ENCODE measurements at places on chromosomes 16 and 17. TPM values are rescaled to one million over a fixed set of nuclear protein-coding genes. Genes with fewer than 3 reads are reported as not detected.
A peak's percentile ranks its signal among the peaks of the same experiment; 100 is the strongest.

GRCh38 chr17:71111460-71111859 lies 942.1 kb downstream of the KCNJ2 start:
- DNase-seq = no peak

DNA sequence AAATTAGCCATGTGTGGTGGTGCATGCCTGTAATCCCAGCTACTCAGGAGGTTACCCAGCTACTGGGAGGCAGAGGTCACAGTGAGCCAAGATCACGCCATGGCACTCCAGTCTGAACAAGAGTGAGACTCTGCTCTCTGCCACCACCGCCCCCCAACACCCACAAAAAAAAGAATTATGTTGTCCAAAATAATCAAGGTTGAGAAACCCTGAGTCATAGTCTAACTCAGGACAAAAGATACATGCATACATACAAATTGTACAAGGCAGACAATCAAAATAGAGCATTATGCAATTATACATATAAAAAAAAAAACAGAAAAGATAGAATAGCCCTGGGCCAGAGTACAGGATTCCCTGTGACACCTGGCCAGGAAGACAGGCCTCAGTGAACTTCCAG lies 6.6 kb upstream of the KPNB1 start:
- no peak for DNase-seq

DNA sequence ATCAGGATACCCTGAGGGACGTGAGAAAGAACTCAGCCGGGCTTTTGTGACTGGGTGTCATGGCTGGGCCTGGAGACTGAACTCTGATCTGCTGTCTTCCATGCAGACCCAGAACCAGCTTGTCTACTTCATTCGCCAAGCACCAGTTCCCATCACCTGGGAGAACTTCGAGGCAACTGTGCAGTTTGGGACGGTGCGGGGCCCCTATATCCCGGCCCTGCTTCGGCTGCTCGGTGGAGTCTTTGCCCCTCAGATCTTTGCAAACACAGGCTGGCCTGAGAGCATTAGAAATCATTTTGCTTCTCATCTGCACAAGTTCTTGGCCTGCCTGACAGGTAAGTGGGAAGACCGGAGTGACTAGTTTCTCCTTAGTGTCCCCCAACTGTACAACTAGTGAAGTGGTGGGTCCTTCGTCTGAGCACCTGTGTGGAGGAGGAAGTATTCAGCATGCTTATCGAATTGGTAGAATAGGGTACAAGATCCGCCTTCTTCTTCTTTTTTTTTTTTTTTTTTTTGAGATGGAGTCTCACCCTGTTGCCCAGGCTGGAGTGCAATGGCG lies 15.5 kb downstream of the DNAH2 start:
- DNase-seq = no peak

DNA sequence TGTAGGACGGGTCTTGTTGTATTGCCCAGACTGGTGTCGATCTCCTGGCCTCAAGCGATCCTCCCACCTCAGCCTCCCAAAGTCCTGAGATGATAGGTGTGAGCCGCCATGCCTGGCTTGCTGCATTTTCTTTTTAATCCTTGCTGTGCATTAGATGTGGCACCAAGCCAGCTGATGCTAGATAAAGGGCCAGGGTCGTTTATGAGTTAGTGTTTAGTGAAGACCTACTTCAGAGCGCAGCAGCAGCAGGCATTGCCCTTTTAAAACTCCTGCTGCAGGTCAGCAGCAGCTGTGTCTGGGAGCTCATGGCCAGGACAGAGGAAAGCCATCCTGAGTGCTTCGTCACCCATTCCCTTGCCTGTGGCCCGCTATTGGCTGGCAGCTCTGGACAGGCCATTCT lies 237.3 kb downstream of the CCDC182 start:
- DNase-seq = no peak

GRCh38 chr17:49358641-49359247 lies 3.3 kb downstream of the ZNF652 start:
- DNase-seq = no peak

- DNase-seq = no peak
These were observed 134.2 kb downstream of the ABCC1 start for GRCh38 chr16:16083421-16084156.

DNA sequence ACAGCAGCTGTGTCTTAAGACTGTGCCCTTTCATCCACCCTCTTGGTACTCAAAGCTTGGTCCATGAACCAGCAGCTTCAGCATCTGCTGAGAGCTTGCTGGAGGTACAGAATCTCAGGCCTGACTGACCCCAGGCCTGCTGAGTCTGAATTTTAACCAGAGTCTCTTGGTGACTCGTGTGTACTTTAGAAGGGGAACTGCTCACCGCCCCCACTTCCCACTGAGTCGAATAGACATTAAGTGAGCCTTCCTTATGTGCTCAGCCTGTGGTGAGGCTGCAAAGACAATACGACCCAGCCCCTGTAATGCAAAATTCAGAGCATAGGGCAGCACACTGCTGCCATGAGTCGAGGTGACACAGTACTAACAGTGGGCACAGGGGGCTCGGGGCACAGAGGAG lies 662.8 kb downstream of the WWOX start:
- DNase-seq = no peak

KRTAP17-1 gene
- total RNA-seq = not detected

GRCh38 chr17:77432742-77433141 lies 292.0 kb downstream of the SEC14L1 start:
- no peak for DNase-seq

DNA sequence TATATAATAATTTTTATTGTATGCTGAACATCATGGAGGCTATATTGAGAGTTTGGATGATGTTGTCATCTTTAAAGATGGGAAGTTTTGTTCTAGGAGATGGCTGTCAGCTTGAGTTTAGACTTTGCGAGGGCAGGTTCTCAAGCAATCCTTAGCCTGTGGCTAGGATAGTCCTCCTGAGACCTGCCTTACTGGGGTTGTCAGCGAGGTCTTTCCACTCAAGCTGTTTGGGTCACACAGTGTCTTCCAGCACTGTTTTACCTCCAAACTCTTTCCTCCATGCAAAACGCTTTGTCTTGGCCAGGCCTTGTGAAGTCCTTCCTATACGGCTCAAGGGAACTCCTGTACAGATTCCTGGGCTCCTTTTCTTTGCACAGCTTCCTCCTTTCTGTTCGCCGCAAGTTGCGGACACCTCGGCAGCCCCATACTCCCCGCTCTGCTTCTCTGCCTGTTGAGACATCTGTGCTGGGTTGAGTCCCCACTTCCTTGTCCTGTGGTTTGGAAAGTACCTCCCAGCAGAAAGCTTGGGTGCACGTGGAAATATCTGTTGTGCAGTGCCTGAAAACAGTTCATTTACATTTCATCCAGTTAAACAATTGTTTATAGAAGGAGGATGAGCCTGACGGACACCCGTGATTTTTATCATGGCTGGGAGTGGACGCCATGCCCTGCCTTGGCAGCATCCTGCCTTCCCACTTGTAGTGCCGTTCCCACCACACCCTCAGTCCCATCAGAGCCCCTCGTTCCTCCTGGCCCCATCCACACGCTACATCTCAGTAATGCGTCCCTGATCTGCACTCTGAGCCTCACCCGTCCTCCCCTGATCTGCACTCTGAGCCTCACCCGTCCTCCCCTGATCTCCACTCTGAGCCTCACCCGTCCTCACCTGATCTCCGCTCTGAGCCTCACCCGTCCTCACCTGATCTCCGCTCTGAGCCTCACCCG lies 55.0 kb upstream of the CBFA2T3 start:
- peak; percentile 81 for DNase-seq

- no peak for DNase-seq
These were observed 10.0 kb upstream of the TCAP start for GRCh38 chr17:39655105-39655504.

GRCh38 chr16:23317266-23317661 lies 15.2 kb downstream of the SCNN1B start:
- peak; percentile 80 for DNase-seq

- DNase-seq = no peak
These were observed 3.9 kb upstream of the TRIM25 start for GRCh38 chr17:56917559-56918296.

DNA sequence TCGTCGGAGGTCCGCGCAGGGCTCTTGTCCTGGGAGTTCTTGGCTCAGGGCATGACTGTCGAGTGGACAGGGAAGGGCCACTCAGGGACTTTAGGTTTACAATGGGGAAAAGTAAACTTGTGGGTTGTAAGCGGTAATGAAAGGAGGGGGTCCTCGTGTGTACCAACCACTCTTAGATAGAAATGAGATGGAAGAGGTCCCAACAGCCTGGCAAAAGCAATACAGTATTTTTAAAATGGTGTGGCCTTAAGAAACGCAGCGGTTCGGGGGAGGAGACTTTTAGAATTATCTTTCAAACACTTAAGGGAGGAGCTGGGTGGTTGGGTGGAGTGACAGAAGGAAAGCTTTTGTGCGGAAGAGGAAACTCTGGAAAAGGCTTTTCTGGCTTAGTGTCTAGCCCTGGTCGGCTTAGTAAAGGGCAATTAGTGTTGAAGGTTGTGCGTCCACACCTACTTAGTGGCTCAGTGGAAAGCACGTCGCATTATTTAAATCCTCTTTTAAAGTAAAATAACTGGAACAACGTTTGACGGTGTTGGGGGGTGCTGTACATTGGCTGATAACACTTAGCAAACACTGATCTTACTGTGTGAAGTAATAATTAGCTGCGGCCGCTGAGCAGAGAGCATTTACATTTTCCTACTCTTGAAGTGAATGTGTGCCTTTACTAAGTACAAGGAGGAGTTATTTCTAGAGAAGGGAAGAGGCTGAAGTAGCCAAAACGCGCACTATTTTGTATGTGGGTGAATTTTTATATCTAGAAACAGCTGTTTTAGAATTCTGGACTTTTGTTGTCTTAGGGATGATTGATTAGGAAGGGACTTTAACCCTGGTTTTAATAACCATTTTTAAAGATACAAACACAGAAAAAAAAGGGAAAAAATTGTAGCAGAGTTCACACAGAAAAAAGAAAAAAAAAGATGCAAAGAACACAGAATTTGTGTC lies 1.0 kb downstream of the WSB1 start:
- no peak for DNase-seq

- no peak for DNase-seq
These were observed 78.3 kb upstream of the RPL38 start for GRCh38 chr17:74125156-74125555.

DNA sequence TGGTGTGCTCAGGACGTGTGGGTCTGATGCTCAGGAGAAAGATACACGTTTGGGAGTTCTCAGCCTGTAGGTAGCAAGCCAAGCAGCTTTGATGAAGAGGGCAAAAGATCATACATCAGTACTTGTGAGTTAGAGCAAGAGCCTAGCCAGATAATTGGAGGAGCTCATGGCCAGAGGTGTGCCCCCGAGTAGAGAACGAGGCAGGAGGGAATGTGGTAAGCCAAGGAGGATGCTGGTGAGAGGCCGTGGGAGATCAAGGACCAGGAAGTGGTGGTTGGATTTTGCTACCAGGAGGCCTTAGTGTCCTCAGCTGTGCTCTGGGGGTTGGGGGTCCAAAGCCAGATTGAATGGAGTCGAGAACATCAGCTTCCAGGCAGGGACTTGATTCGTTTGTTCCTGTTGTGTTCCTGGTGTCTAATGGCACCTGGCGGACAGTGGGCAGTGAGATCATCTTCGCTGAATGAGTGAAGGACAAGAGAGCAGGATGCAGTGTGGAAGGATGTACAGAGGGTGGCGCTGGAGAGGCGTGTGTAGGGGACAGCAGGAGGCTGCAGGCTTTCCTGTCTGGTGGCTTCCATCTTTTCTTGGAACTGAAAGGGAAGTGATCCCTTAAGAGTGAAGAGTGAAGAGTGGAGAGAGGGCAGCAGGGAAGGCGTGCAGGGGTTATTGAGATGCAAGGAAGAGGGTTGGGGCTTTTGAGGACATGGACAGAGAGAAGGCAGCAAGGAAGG lies 11.6 kb downstream of the FBXL19 start:
- peak; percentile 69 for DNase-seq

TBC1D28 gene
- total RNA-seq = not detected

GRCh38 chr16:28107232-28107631 lies 43.7 kb upstream of the GSG1L start:
- no peak for DNase-seq

LPO gene
- total RNA-seq = not detected

DNA sequence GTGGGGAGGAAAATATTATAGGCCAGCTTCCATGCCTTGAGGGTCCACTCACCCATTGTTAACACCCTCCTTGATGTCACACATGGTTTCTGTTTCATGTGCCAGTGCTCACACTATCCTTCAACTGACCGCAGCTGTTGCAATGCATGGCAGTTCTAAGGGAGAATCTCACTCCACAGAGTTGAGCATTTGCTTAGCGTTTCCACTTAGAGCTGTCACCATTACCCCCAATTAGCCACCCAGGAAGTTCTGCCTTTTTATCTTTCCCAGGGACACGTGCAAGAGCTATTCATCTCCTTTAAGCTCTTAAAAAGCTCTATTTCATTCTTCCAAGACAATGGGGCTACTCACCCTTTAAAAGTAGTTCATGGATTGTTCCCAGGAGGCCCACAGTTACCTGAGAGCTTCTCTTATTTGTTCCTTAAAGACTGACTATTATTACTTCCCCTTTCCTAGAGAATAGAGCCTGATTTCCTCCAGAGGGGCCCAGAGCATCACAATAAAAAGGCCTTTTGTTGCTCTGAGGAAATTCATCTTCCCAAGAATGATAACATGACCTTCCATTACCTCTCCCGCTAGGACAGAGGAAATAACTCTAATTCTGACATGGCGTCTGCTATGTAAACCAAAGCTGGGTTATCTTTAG lies 126.8 kb downstream of the CACNG3 start:
- no peak for DNase-seq

DNA sequence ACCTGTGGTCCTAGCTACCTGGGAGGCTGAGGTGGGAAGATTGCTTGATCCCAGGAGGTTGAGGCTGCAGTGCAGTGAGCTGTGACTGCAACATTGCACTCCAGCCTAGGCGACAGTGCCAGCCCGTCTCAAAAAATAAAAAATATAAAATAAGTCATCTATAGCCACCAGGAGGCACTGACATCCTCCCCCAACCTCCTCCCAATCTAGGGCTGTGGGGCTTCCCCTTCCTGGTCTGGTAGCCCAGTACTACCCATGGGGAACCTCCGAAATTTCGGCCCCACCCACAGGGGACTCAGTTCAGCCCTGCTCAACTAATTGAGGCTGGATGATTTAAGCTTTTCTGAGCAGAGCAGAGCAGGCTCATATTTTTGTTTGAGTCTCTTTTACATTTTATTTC lies 3.2 kb downstream of the ZSCAN10 start:
- DNase-seq = peak; percentile 71

Measured in lower lobe of right lung (tissue), 2 donors.